ENCODE measurements at places on chromosomes 12 and 14. TPM values are rescaled to one million over a fixed set of nuclear protein-coding genes. Genes with fewer than 3 reads are reported as not detected.

GRCh38 chr14:105908481-105908911 lies 382.1 kb downstream of the TMEM121 start:
- no peak overlapping the region for H3K4me3 ChIP-seq
- no peaks in the 10 kb centered on the region for H3K4me1 ChIP-seq
- H3K36me3 ChIP-seq = no peaks in the 10 kb centered on the region
- H3K27ac ChIP-seq = no peak overlapping the region

Gene P3H3
- total RNA-seq = 114 TPM

DNA sequence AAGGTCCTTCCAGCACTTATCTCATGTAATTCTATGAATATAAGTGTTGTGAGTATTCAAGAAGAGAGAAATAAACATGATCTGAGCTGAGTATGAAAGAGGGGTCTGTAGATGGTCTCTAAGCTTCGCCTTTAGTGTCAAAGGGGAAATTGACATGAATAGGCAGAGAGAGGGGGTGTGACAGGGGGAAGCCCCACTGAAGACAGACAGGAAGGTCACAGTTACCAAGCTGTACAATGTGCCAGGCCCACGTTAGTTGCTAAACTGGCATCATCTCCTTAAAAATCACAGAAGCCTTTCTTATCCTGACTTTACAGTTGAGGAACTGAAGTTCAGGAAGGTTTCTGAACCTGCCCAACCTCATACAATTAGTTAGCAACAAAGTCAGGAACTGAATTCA lies 7.6 kb downstream of the ARHGEF40 start:
- H3K27ac ChIP-seq = peak overlapping the region; percentile 49
- H3K4me1 ChIP-seq = peaks cover 14% of the 10 kb centered on the region
- no peak overlapping the region for H3K4me3 ChIP-seq
- peaks cover 50% of the 10 kb centered on the region for H3K36me3 ChIP-seq
- no peak for DNase-seq

DNA sequence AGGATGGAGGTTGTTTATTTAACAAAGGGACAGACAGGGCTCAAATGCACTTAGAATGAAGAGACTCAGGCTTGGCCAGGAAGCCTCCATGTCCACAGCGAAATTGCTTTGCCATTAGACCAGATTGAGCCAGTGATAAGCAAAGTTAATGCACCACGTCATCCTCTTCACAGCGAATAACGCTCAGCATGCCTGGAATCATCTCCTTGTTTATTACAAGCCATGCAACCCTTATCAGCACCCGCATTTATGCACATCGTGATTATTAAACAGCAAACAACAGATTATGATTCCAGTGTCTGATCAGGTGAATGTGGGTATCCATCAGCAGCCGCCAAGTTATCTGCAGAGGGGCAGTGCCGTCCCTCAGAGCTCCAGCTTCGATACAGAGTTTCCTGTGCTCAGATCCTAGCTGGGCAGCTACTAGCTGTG lies 175.0 kb upstream of the TMEM132C start:
- no peak overlapping the region for H3K27ac ChIP-seq
- DNase-seq = no peak
- no peaks in the 10 kb centered on the region for H3K36me3 ChIP-seq
- no peaks in the 10 kb centered on the region for H3K4me1 ChIP-seq
- peaks cover 31% of the 10 kb centered on the region for H3K27me3 ChIP-seq
- H3K4me3 ChIP-seq = no peak overlapping the region

Gene WNT1
- not detected for total RNA-seq

GRCh38 chr14:64654901-64655300 lies 49.3 kb upstream of the PLEKHG3 start:
- H3K27me3 ChIP-seq = no peaks in the 10 kb centered on the region
- no peaks in the 10 kb centered on the region for H3K36me3 ChIP-seq
- no peak for DNase-seq
- peak overlapping the region; percentile 45 for H3K4me3 ChIP-seq

- H3K27ac ChIP-seq = no peak overlapping the region
- DNase-seq = no peak
Measured at GRCh38 chr12:47868552-47869031, 36.2 kb downstream of the VDR start.

- H3K27me3 ChIP-seq = no peaks in the 10 kb centered on the region
- H3K36me3 ChIP-seq = no peaks in the 10 kb centered on the region
- no peak for DNase-seq
Measured at GRCh38 chr14:102695167-102695555, 82.1 kb upstream of the TRAF3 start.

Gene RGS6
- total RNA-seq = 0.12 TPM

- no peaks in the 10 kb centered on the region for H3K27me3 ChIP-seq
- H3K4me3 ChIP-seq = no peak overlapping the region
- H3K36me3 ChIP-seq = no peaks in the 10 kb centered on the region
- no peak overlapping the region for H3K27ac ChIP-seq
Measured at GRCh38 chr12:12676605-12677004, 19.4 kb downstream of the GPR19 start.

DNA sequence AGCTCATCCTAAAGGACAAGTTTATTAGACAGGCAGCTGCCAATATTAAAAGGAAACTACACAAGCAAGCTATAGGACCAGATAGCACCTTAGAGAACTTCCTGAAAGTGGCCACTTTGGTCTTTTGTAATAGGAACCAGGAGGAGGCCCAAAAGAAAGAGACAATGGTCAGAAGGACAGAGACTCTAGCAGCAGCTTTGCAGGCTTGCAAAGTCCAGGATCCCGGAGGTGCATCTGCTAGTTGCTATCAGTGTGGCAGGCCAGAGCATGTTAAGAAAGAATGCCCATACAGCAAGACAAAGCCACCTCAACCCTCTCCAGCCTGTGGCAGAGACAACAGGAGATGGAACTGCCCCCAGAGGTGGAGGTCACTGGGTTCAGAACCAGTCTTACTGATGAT lies 23.4 kb downstream of the APOBEC1 start:
- peaks cover 21% of the 10 kb centered on the region for H3K27me3 ChIP-seq
- H3K4me1 ChIP-seq = peaks cover 7% of the 10 kb centered on the region
- H3K4me3 ChIP-seq = no peak overlapping the region

DNA sequence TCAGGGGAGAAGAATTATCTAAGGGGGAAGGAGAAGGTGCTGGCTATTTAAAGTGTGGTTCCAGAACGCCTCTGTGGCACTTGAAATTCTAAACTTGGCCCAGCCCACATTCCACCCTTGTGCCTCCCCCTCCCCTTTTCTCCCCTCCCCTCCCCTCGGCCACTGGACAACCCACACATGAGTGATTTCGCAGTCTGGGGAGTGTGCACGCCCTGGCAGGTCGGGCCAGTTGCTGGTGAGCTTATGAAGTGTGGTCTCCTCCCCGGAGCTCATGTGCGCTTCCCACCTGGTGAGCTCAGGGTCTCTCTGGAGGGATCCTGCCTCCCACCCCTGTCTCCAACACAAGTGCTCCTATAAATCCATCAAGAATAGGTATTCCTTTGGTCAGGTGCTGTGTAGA lies at the start of gene SLC6A13:
Gene SLC6A13 (minus strand): TSS at position 20 of the 400 bp plus-strand sequence. CDS start 2,784 bp downstream, outside the sequence.
- H3K27ac ChIP-seq = peak within 1 kb of the TSS; percentile 23
- H3K4me1 ChIP-seq = peaks cover 26% of the 10 kb centered on the region
- peaks cover 20% of the 10 kb centered on the region for H3K27me3 ChIP-seq
- no peak within 1 kb of the TSS for H3K4me3 ChIP-seq
- DNase-seq = no peak
- H3K36me3 ChIP-seq = peaks cover 1% of the 10 kb centered on the region

DNA sequence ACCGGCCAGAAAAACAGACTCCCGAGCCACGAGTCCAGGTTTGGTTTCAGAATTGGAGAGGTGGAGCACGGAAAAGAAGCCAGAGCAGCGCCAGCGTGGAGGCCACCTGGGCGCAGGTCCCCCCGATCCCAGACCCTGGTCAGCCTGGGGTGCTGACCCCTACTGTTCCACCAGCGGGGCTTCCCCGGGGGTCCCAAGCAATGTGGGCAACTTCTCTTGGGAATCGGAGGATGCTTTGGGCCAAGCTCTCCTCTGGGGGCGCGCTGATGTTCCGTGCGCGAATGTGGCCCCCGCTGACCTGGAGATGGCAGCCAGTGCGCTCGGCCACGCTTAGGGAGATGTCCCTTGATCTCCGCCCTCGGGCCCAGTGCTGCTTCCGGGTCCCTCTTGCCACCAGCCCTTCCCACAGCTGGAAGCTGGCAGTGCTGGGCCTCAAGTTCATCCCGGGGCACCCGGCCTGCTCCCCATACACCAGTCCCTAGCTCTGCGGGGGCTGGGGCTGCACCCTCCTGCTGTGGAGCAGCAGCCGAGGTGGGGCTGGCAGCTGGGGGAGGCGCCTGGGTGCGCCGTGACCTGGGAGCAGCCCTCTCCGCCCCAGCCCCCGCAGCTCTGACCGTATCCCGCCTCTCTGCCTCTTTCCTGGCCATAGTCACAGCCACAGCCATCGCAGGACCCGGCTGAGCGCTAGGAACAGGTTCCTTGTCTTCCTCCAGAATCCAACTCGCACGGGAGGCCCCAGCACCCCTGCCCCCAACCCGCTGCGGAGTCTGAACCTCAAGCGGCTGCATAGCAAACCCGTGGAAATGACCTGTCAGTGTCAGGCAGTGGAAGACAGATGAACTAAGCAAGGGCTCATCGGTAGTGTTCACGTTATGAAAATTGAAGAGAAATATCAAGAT lies 91.2 kb downstream of the RCOR1 start:
- H3K4me1 ChIP-seq = peaks cover 3% of the 10 kb centered on the region
- no peaks in the 10 kb centered on the region for H3K27me3 ChIP-seq
- H3K36me3 ChIP-seq = peaks cover 5% of the 10 kb centered on the region
- no peak overlapping the region for H3K27ac ChIP-seq
- DNase-seq = peak; percentile 94

DNA sequence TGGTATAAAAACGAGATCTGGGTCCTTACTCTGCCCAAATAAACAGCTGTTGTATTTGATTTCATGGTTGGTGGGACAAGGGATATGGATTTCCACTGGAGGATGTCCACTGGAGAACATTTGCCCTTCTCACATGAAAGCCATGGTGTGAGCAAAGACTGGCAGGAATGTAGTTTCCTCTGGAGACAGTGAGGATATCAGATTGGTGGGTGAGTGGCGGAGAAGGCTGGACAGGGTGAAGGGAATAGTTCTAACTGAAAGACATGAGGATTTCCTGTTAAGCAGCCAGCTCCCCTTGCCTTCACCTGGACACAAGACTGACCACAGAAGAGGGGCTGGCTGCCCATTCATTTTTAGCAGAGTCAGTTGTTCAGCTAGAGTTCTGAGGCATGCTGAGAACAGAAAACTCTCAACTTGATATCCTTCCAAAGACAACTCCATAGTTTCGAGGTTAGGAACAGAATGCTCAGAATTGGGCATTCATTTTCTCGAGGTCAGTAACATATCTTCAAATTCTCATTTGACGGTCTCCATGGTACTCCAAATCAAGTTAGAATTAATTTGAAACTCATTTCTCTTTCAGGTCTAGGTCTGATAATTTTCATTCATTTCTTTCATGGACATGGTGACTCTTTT lies 365.7 kb downstream of the LRIG3 start:
- no peaks in the 10 kb centered on the region for H3K36me3 ChIP-seq
- no peak for DNase-seq
- peak overlapping the region; percentile 58 for H3K27ac ChIP-seq
- peaks cover 46% of the 10 kb centered on the region for H3K4me1 ChIP-seq
- H3K27me3 ChIP-seq = no peaks in the 10 kb centered on the region

Gene RNF212B
- total RNA-seq = not detected

DNA sequence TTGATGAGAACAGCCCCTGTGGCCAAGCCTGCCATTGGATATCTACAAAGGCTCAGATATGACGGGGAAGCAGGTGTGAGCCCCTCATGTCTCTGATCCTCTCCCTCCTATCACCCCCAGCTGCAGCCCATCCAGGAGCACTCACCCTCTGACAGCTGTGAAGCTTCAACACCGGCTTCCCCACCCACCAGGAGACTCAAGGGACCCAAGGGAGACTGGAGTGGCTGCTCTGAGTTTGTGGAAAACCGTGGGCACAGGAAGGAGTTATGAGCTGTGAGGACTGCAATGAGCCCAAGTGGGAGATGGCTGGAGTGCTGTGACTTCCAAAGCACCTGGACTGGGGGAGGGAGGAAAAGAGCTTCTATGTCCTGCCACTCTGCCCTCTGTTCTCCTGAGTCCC lies 7.9 kb downstream of the IFI27L2 start:
- DNase-seq = no peak
- peak overlapping the region; percentile 95 for H3K27ac ChIP-seq
- peaks cover 4% of the 10 kb centered on the region for H3K27me3 ChIP-seq

GRCh38 chr14:51451561-51451960 lies 200.1 kb upstream of the FRMD6 start:
- DNase-seq = no peak
- peaks cover 39% of the 10 kb centered on the region for H3K4me1 ChIP-seq
- H3K36me3 ChIP-seq = no peaks in the 10 kb centered on the region

- peaks cover 36% of the 10 kb centered on the region for H3K4me1 ChIP-seq
- no peak overlapping the region for H3K4me3 ChIP-seq
- no peak for DNase-seq
- H3K27me3 ChIP-seq = no peaks in the 10 kb centered on the region
- H3K27ac ChIP-seq = peak overlapping the region; percentile 42
Measured at GRCh38 chr14:64673748-64674147, 30.5 kb upstream of the PLEKHG3 start.

- H3K4me1 ChIP-seq = peaks cover 16% of the 10 kb centered on the region
- H3K27me3 ChIP-seq = no peaks in the 10 kb centered on the region
- no peaks in the 10 kb centered on the region for H3K36me3 ChIP-seq
- DNase-seq = no peak
Measured at GRCh38 chr14:99995700-99996356, 69.4 kb upstream of the EVL start.

Gene STYK1
- total RNA-seq = 0.31 TPM

DNA sequence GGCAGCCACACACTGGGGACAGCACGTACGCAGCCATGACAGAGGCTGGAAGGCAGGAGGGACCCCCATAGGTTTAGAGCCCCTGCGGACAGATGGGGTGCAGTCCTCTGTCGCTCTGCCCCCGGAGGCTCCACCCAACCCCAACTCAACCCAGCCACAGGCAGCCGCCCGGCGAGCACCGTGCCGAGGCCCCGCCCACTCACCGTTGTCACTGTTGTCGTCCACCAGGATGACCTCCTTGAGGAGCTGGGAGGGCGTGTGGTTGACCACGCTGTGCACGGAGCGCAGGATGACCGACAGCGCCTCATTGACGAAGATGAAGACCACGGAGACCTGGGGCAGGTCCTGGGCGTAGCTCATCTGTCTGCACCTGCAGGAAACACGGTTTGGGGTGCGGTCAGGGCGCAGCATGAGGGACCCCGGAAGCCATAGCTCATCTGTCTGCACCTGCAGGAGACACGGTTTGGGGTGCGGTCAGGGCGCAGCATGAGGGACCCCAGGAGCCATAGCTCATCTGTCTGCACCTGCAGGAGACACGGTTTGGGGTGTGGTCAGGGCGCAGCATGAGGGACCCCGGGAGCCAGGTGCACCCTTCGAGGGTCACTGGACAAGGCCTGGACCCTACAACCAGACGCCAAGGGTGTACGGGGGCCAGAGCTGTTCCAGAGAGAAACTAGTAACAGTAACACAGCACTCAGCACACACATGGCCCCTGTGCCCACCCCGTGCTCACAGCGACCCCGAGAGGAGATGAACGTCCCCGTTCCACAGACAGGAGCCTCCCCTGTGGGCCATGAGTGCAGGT lies 66.9 kb downstream of the GALNT9 start:
- peaks cover 36% of the 10 kb centered on the region for H3K27me3 ChIP-seq
- DNase-seq = peak; percentile 75
- peaks cover 5% of the 10 kb centered on the region for H3K4me1 ChIP-seq
- no peak overlapping the region for H3K4me3 ChIP-seq
- H3K36me3 ChIP-seq = no peaks in the 10 kb centered on the region

Gene KLRG1
- total RNA-seq = 0.17 TPM
